ENCODE measurements at places on chromosomes 2 and 18.

DNA sequence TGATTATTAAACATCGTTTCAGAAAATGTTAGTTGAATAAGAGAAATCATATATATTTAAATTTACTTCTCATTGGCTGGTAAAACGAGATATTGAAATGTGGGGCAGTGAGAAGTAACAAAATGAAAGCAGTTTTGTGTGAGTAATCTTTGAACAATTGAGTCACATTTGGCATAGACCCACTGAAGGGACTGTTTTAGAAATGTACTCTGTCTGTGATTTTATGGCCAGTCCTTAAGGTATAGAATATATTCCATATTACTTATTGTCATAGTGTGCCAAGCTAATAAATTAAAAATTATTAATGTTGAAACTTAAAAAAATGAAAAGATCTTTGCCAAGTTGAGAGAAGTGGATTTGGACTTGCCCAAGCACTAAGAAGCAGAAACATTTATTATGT, 222.4 kb upstream of the COL3A1 start:
- DNase-seq, result no peak

GRCh38 chr18:62418258-62418657, 93.1 kb downstream of the TNFRSF11A start:
- no peak for DNase-seq

DNA sequence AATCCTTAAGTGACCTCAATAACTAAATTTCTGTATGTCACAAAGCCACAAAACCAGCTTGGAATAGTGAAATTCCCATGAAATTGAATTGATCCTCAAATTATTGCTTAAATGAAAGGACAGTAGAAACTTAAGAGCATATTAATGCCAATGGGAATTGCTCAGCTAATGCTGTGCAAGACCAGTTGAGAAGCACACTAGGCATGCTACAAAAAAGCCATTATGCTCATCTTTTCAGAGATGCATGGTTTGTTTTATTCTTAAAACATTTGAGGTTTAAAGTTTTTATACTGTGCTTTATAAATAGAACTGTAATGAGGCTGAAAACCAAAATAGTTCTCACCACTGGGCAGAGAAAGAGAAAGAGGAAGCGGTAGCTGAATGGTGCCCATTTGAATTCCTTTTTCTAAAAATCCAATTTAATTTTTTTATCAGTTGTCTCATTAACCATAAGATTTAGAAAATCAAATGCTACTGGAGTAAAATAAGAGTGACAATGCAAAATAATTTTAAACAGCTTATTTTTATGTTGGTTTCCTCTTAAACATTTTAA, 98.6 kb downstream of the LNPK start:
- no peak for DNase-seq

DNA sequence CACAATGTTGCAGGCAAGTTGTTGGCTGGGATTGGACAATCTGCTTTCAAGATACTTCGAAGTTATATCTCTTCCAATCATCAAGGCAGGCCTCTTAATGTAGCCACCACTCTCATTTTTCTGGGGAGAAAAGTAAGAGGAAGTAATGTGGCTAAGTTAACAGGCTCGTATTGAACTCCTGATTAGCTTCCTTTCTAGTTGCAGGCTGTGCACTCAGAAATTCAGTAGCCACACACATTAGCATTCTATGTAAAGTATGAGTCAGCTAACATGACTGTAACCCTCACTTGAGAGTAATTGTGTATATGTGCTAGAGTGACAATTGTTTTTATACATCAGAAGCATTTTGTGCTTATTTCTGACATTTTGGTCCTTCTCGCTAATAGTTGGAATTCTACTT, 3.3 kb downstream of the TWSG1 start:
- DNase-seq, result no peak

DNA sequence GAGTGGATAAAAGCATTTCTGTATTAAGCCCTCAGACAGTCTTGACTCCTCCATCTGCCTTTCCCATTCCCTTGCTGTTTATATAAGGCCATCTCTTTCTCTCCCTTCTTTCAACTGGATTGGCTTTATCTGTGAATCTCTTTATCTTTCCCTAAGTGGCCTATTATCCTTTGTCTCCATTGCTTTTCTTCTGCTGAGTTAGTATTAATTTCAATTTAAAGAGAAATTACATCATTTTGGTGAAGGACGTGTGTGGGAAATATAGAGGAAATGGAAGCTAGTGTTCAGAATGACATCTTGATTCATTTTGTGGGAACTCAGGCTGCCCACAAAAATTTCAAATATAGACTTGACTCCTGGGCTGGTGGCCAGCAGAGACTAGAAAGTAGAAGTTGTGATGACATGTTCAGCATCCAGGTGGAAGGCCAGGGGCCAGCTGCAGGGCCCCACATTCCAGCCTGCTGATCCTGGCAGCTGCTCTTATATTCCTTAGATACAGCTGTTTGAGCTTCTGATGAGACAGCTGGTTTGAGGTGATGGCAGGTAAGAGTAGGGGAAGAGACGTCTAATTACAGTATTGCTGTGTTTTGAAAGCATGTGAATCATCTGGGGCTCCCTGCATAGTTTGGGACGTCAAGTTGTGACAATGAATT, 52.3 kb downstream of the DIS3L2 start:
- no peak for DNase-seq

- DNase-seq, result no peak
These were observed 1.5 kb downstream of the RND3 start for GRCh38 chr2:150485871-150486538.
